Endodermal cell (in vitro differentiated cells): ENCODE measurements at places on chromosomes 16 and 17. TPM values are rescaled to one million over a fixed set of nuclear protein-coding genes. Genes with fewer than 3 reads are reported as not detected.

GRCh38 chr16:14455573-14455972 is 174.5 kb downstream of the PARN start:
- H3K36me3 ChIP-seq: no peaks in the 10 kb centered on the region
- DNase-seq: no peak
- H3K27ac ChIP-seq: no peak overlapping the region
- H3K4me1 ChIP-seq: no peaks in the 10 kb centered on the region
- H3K4me3 ChIP-seq: no peak overlapping the region
- H3K27me3 ChIP-seq: no peaks in the 10 kb centered on the region

- H3K4me3 ChIP-seq: no peak overlapping the region
- peaks cover 6% of the 10 kb centered on the region for H3K4me1 ChIP-seq
- DNase-seq: no peak
Observed at GRCh38 chr16:30085247-30085646, 6.5 kb downstream of the TBX6 start.

- no peak overlapping the region for H3K4me3 ChIP-seq
- no peak for DNase-seq
- no peaks in the 10 kb centered on the region for H3K27me3 ChIP-seq
- H3K4me1 ChIP-seq: no peaks in the 10 kb centered on the region
- H3K27ac ChIP-seq: no peak overlapping the region
- no peaks in the 10 kb centered on the region for H3K36me3 ChIP-seq
Observed at GRCh38 chr16:50121278-50121677, 31.8 kb upstream of the TENT4B start.

DNA sequence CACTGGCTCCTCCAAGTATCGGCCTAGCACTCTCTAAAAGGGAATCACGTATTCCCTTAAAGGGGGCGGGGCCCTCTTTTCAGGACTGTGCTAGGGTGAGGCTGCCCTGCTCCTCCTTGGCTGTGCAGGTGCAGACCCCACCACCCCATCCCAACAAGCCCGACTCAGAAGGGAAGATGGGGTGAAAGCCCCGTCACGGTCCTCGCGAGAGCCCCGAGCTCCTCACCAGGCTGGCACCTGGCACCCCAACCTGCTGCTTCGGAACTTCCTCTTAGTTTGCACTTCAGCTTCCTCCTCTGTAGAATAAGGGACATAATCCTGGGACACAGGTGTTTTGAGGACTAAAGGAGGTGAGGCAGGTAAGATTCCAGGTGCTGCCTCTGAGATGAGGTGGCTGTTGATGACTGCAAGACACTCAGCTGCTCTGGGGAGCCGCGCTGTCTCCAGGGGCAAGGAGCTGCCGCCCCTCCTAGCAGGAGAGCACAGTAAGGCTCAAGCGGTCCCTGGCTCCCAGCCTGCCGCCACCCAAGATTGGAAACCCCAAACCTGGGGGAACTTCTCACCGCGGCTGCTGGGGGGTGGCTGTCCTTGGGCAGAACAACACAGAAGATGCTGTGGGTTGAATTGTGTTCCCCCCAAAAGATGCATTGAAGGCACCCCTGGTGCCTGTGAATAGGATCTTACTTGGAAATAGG is 88.8 kb downstream of the MGAT5B start:
- DNase-seq: no peak
- H3K27ac ChIP-seq: no peak overlapping the region
- no peaks in the 10 kb centered on the region for H3K36me3 ChIP-seq
- H3K4me1 ChIP-seq: peaks cover 7% of the 10 kb centered on the region
- H3K4me3 ChIP-seq: no peak overlapping the region

- H3K27ac ChIP-seq: no peak overlapping the region
- no peaks in the 10 kb centered on the region for H3K36me3 ChIP-seq
- no peaks in the 10 kb centered on the region for H3K27me3 ChIP-seq
- DNase-seq: peak; percentile 73
Observed at GRCh38 chr16:49918257-49918656, 62.3 kb upstream of the ZNF423 start.

DNA sequence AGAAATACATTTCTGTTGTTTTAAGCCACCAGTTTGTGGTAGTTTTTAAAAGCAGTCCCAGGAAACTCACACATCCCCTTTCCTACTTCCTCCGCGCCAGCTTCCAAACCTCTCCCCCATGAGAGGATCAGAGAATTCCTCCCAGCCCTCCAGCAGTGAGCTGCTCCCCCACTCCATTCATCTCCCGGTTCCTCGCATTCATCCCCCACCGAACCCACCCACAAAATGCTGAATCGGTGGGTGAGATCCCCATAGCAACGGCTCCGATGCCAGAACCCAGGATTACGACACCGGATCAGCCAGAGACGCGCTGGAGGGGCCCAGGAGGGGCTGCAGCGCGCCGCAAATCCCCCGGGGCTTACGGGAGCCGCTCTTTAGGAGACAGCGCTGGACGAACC is 251.4 kb upstream of the RPL38 start:
- H3K4me3 ChIP-seq: peak overlapping the region; percentile 57
- H3K27me3 ChIP-seq: peaks cover 31% of the 10 kb centered on the region
- H3K36me3 ChIP-seq: no peaks in the 10 kb centered on the region
- no peak for DNase-seq

DNA sequence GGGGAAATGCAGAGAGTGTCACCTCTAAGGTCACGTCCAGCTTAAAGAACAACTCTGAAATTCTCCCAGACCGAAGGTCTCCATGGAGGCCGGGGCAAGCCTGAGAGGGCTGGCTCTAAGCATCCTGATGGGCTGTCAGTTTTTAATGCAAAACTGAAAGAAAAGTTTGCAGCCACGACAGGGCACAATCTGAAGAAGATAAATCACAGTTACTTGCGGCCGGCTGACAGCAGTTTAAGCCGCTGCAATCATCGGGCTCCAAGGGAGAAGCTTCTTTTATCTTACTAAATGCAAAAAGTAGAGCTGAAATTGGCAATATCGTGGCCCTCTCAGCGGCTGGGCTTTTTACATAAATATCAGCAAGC is 168.8 kb downstream of the CYLD start:
- DNase-seq: no peak
- H3K27me3 ChIP-seq: no peaks in the 10 kb centered on the region
- no peaks in the 10 kb centered on the region for H3K36me3 ChIP-seq
- H3K4me1 ChIP-seq: no peaks in the 10 kb centered on the region

DNA sequence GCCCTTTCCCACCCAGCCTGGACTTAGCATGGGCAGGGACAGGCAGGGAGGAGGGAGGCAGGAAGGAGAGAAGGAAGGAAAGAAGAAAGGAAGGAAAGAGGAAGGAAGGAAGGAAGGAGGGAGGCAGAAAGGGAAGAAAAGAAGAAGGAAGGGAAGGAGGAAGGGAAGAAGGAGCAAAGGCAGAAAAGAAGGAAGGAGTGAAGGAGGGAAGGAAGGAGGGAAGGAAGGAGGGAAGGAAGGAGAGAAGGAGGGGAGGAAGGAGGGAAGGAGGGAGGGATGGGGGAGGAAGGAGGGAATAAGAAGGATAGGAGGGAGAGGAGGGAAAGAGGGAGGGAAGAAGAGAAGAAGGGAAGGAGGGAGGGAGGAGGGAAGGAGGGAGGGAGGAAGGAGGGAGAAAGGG is 110.4 kb downstream of the SALL1 start:
- no peak for DNase-seq
- H3K36me3 ChIP-seq: no peaks in the 10 kb centered on the region
- no peaks in the 10 kb centered on the region for H3K27me3 ChIP-seq
- no peak overlapping the region for H3K27ac ChIP-seq

GRCh38 chr17:29584452-29585079 is 4.9 kb downstream of the GIT1 start:
- H3K27ac ChIP-seq: no peak overlapping the region
- DNase-seq: peak; percentile 53
- H3K27me3 ChIP-seq: no peaks in the 10 kb centered on the region
- peaks cover 13% of the 10 kb centered on the region for H3K4me1 ChIP-seq

- H3K27me3 ChIP-seq: no peaks in the 10 kb centered on the region
- no peaks in the 10 kb centered on the region for H3K4me1 ChIP-seq
- no peak overlapping the region for H3K27ac ChIP-seq
Observed at GRCh38 chr16:56121156-56121500, 70.2 kb upstream of the GNAO1 start.

- H3K27ac ChIP-seq: peak overlapping the region; percentile 50
- no peaks in the 10 kb centered on the region for H3K27me3 ChIP-seq
- H3K4me3 ChIP-seq: no peak overlapping the region
- no peaks in the 10 kb centered on the region for H3K36me3 ChIP-seq
- H3K4me1 ChIP-seq: peaks cover 19% of the 10 kb centered on the region
Observed at GRCh38 chr16:82439678-82440293, 187.0 kb upstream of the CDH13 start.

DNA sequence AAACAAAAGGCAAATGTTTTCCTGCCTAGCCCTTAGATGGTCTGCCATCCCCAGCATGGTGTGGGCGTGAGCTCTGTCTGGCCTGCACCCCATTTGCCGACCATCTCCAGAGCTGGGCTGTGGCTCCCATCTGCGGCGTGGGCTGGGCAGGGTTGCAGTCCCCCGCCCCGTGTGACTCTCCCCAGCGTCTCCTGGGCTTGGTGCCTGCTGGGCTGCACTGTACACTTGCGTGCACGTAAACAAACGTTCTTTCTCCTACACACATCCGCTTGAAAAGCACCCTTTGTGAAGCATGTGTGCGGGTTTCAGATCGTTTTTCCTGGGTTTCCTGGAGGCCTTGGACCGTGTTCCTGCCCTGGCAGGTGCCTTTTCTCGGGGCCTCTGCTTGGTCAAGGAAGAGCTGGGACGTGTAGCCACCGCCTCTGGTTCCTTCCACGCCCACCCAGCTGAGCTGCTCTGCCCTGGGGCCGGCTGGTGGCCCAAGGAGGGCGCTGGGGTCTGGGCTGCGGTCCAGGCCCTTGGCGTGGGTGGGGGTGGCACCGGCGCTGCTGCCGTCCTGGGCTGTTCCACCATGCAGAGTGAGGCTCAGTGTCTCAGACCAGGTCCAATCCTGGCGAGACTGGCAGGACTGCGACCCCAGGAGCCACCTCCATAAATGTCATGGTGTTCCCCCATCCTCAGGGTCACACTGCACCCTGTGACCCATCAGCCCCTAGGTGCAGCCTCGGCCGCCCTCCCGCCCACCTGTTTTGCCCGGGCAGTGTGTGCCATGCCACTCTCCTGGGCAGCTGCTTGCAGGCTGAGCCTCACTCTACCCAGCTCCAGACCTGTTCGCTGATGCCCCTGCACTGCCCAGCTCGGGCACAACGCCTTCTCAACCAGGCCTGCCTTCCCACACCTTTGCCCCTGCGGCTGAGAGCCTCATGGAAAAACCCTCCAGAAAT is 9.9 kb upstream of the BAIAP3 start:
- no peak overlapping the region for H3K27ac ChIP-seq
- H3K4me1 ChIP-seq: no peaks in the 10 kb centered on the region

Gene OR1A1
- not detected in 2 replicates for total RNA-seq

Gene NOMO2
- total RNA-seq: 105 and 121 TPM in 2 replicates

Gene MEOX1
- not detected in 3 replicates for total RNA-seq

Gene ZNF267
- 22.2 and 25.1 TPM in 2 replicates for total RNA-seq
